Stimulated activated CD4-positive, alpha-beta T cell treated with anti-CD3 and anti-CD28 coated beads, TNF-alpha, amount 100 ng/mL, for 48 hours (primary cell): ENCODE measurements at places on chromosomes 12 and 14.

DNA sequence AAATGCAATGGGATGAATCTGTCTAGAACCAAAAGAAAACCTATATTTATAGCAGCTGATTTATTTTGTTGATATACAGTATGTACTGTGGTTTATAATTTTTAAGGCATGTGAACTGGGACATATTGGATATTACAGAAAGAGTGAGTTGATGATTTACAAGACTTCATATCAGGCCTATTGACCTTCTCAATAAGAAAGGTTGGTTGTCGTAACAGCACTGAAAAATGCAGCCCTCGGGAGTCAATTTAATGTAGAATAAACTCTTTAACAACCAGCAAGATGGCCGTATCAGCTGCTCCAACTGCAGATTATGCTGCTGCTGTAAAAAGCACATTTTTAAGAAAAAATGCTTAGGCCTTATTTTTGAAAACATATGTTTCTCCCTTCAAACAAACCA lies 407.3 kb downstream of the GXYLT1 start:
- no peak for DNase-seq

DNA sequence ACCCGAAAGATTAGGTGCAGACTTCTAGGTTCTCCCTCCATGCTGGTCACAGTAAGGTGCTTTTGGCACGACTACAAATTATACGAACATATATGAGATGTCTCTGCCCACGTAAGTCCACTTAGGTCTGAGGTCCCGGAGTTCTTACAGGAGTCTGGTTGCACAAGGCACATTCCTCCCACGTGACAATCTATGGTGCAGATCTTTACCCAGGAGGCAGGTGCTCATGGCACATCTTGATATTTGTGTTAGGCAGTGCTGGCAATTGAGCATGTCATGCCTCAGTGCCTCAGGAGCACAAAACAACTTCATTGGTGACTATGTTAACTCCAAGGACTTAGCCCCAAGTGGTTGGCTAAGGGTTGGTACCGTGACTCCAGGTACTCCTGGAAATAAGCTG lies 92.0 kb upstream of the AMN1 start:
- no peak for DNase-seq

GRCh38 chr14:57375156-57375555 lies 15.2 kb upstream of the NAA30 start:
- no peak for DNase-seq

GRCh38 chr12:116426391-116427136 lies 132.6 kb upstream of the MAP1LC3B2 start:
- no peak for DNase-seq

DNA sequence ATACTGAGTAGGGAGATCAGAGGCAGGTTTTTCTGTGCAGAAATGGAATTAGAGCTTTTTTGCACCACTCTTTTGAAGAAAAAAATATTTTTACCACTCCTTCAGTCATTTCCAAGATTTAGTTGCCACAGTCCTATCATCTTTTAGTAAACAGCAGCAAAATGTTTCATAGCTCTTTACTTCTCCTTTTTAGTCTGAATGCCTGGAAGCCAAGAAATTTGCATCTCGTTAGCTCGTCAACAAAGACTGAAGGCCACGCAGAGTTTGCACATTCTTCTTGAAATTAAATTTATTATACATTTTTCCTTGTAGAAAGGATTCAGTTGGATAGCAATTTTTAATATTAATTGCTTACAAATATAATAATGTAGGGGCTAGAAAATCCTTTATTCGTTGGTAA lies 544.5 kb upstream of the ATP2B1 start:
- DNase-seq: no peak
